ENCODE measurements at places on chromosomes 1 and 21. TPM values are rescaled to one million over a fixed set of nuclear protein-coding genes. Genes with fewer than 3 reads are reported as not detected.

The SLC37A1 gene
- 5.5 TPM for total RNA-seq

The ATP1A4 gene
- total RNA-seq = not detected

The DIPK1A gene
- total RNA-seq = 0.25 TPM

The BROX gene
- total RNA-seq = 23.8 TPM

The TFF2 gene
- total RNA-seq = not detected

The WNT4 gene
- total RNA-seq = 0.32 TPM

The C1orf141 gene
- total RNA-seq = not detected

The RGSL1 gene
- total RNA-seq = not detected

The GALNT2 gene
- total RNA-seq = 26.6 TPM

The B3GALT5 gene
- total RNA-seq = 0.06 TPM

The TEX38 gene
- total RNA-seq = not detected

The ALDH4A1 gene
- 18.9 TPM for total RNA-seq

The CRNN gene
- not detected for total RNA-seq

The LCE1A gene
- total RNA-seq = not detected

The IVL gene
- total RNA-seq = not detected

The S100A14 gene
- total RNA-seq = not detected

The HLCS gene
- total RNA-seq = 6.5 TPM

The NSUN4 gene
- total RNA-seq = 23.1 TPM

The FAM3B gene
- total RNA-seq = not detected

The AGRN gene
- 238 TPM for total RNA-seq

The RNU11 gene
- total RNA-seq = under 0.01 TPM

The ATAD3C gene
- not detected for total RNA-seq

The AMY1A gene
- not detected for total RNA-seq

The MEX3A gene
- 12.2 TPM for total RNA-seq

The EVA1C gene
- 33.5 TPM for total RNA-seq

The SLC30A1 gene
- total RNA-seq = 21.0 TPM

All from bladder microvascular endothelial cell (primary cell).